ENCODE measurements at places on chromosomes 6 and 20.

DNA sequence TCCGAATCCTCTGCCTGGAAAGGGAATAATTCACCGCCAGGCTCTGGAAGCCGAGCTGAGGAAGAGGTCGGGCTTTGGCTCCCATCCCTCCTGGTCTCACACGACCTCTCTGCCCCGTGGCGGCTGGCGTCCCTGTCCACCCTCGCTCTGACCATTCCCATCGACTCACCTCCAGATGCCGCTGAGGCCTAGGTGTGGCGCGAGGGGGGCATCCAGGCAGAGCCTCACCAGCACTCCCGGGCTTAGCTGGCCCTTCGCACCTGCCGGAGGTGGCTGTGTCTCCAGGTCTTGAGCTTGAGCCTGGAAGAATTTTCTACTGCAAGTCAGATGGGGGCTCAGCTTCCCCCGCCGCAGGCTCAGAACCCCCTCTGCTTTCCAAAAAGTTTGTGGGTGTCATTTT is 28.5 kb upstream of the SMOC2 start:
- no peak for DNase-seq

DNA sequence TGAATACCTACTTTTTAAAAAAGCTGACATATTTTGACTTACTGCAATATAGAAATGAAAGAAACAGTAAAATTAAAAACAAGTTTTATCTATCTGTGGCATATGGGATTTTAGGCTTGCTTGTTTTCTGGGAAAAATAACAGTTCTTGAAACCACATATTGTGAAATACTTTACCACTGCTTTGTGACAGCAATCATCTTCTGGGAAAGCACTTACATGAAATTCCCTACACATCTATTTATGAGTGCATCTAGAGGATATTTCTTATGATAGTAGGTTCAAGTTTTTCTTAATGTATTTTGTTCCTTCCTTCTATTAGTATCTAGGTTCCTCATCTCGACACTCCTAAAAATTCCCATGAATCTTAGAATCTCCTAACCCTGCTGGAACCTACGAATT is 75.2 kb downstream of the STXBP5 start:
- no peak for DNase-seq

DNA sequence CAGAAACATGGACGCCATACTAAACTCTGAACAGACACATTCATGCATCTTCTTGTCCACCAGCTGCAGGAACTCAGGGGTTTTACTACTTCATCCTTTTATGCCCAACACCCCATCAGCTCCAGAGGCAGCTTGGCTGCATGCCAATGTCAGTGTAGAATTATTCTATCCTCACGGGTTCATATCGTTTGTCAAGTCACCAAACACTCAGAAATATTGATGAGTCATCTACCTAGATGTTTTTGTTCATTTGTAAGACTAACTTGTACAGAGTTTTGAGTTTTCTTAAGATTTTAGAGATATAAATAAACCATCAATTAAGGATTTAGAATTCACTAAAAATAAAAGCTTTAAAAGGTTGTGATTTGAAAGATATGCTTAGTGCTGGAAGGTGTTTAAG is 590.7 kb upstream of the FLRT3 start:
- DNase-seq: no peak

GRCh38 chr6:169230946-169231789 is 22.5 kb downstream of the THBS2 start:
- no peak for DNase-seq

- DNase-seq: no peak
Measured at GRCh38 chr20:14921513-14921912, 584.1 kb upstream of the FLRT3 start.

GRCh38 chr6:110564703-110565421 is 88.4 kb upstream of the SLC22A16 start:
- DNase-seq: no peak

- no peak for DNase-seq
Measured at GRCh38 chr20:18005170-18005989, 36.6 kb downstream of the MGME1 start.
